ENCODE measurements at places on chromosomes 4 and X.
A peak's percentile ranks its signal among the peaks of the same experiment; 100 is the strongest.

GRCh38 chr4:118124997-118125396 is 90.7 kb downstream of the NDST3 start:
- no peak for DNase-seq

DNA sequence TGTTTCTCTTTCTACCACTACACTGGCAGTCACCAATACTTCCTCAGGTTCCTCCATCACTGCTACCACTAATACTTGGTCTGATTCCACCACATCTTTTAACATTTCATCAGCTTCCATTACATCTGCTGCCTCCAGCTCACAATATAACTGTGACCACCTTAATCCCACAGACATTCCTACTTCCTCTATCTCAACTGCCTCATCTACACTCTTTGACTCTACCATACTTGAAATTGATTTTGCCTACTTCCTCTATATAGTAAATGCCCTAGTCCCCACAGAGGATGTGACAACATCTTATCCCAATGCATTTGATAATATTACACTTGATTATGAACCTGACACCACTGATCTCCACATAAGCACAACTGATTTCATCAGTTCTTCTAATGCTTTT is 29.0 kb downstream of the OPRPN start:
- no peak for DNase-seq

GRCh38 chr4:150384249-150384648 is 197.7 kb upstream of the MAB21L2 start:
- DNase-seq, result no peak

DNA sequence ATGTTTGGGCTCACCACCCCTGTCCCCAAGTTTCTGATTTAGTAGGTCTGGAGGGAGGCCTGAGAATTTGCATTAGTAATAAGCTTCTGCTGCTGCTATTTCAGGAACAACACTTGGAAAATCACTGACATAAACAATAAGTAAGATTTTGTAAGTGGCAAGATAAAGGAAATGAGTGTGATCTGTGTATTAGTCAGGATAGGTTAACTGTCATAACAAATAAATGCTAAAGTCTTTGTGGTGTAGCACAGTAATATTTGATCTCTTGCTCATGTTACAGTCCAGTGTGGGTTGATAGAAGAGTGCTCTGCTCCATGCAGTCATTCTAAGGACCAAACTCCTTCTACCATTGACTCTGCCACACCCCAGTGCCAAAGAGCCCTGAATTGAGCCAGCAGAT is 67.0 kb downstream of the NHS start:
- no peak for DNase-seq

DNA sequence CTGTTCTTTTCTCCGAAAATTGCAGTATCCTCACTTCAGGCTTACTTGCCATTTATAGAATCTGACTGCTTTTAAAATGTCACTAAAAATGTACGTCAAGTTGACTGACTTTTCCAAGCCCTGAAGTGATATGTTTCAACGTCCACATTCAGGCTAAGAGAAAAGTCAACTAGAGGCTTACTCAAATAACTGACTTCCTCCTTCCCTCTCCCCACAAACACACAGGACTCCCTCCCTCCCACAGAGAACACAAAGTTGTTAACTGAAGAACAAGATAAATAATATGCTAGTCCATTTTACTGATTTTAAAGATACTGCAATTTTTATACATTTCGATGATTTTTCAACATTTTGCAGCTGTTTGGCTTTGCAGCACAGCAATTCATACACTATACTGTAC is 13.8 kb upstream of the CDKL2 start:
- no peak for DNase-seq

DNA sequence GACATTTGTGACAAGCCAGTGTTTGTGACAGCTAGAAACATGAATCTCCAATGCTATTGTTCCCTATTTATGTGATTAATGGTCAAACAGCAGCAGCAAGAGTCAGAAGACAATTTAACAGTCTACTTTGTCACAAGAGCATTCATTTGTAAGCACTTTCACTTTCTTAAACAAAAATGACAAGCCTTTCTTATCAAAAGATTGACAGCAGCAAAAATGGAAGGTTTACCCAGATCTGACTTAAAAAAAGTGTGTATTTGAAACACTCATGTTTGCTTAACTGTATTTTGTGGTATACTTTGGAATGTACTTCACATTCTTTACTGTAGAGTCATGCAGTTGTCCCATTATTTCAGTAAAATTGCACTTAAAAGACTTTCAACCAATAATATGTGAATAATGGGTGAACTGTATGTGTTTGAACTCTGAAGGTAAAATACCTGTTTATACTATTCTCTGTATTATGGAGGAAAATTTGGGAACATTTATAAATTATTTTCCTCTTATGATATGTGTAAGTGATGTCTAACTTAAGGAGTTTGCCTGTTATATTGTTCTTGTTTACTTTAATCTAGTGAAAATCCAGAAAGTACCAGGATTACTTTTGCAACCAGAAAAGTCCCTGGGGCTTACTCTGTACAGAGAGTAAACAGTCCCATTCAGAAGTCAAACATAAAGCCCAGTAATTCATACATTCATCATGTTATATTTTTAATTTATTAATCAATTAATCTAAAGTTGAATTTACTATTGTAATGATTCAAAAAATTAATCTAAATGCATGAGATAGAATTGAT is 314.9 kb upstream of the TRAM1L1 start:
- no peak for DNase-seq

- DNase-seq, result no peak
These were observed 48.3 kb downstream of the ANXA5 start for GRCh38 chr4:121648516-121648915.

DNA sequence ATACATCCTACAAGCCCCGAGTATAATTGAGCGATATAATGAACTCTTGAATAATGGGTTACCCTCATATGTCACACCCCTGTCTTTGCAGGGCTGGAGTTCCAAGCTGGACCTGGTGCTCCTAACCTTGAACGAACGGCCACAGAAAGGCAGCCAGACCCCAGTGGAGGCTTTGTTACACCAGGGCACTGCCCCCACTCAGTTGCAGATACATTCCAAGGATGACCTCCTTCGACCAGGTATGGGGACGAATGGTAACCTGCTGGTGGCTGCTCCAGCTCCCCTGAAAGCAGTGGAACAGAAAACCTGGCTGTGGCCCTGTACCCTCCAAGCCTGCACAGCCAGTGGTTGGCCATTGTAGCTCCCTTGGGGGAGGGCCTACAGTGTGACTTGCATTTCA is 56.6 kb upstream of the CCDC149 start:
- no peak for DNase-seq

GRCh38 chr4:146311238-146311970 is 97.1 kb downstream of the REELD1 start:
- DNase-seq, result no peak

DNA sequence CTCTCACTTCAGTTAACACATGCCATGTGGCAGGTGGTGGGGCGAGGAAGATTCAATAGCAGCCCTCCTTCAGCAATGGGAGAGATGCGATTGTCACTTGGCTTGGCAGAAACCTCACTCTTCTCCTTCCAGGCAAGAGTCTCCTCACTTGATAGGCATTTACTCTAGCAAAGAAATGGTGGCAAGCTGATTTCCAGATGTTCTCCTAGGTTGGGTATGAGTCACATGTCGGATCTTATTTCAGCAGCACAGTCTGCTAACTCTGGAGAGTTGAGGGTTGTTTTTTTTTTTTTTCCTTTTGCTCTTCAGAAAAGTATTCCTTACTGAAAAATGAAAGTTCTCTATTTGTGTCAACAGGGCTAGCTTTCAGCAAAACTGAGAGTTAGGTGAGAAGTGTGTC is 119.5 kb upstream of the CHRDL1 start:
- DNase-seq, result no peak

- DNase-seq, result no peak
These were observed 502.4 kb downstream of the NLGN4X start for GRCh38 chrX:5726224-5726623.

GRCh38 chr4:10007436-10007740 is 13.9 kb downstream of the SLC2A9 start:
- DNase-seq, result no peak

GRCh38 chrX:111352424-111352823 is 59.6 kb downstream of the DCX start:
- no peak for DNase-seq

DNA sequence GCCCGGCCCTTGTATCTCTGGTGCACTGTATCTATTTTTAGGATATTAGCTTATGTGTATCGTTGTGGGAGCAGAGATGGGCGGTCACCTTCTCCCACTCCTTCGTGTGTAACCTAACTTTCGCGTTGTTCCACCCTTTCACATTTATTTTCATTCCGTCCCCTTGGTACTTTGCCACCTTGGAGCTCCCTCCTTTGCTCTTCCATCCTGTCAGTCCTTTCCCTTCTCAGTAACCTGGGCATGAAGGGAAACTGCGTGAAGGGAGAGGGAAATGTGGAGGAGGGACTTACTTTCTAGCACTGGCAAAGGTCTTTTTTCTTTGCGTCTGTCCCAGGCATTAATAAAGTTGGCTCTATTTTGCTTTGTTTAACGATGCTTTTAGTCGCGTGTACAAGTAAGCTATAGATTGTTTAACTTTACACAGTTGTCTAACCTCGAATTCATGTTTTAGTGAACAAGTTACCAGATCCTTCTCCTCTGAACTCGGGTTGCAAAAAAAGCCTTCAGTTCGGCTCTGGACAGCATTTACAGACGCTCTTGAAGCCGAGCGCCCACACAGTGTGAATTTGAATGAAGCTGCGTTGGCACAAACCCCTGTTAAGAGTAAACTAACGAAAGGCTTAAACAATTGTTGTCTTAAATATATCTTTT is 3.9 kb downstream of the PCDH10 start:
- DNase-seq, result no peak

DNA sequence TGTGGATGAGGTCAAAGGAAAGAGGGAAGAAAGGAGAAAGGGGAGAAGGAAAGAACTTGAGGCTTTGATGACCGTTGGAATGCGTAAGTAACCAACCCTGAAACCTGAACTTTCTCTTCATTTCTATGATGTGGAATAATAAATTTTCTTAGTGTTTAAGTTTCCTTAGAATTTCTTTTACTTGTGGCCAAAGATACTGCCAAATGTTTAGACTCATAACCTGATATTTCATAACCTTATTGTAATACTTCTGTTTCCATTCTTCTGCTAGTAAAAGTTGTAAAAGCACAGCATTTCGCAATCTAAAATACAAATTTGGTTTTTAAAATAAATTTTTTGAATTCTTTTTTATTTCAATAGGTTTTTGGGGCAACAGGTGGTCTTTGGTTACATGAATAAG is 258.5 kb upstream of the GIMD1 start:
- no peak for DNase-seq

DNA sequence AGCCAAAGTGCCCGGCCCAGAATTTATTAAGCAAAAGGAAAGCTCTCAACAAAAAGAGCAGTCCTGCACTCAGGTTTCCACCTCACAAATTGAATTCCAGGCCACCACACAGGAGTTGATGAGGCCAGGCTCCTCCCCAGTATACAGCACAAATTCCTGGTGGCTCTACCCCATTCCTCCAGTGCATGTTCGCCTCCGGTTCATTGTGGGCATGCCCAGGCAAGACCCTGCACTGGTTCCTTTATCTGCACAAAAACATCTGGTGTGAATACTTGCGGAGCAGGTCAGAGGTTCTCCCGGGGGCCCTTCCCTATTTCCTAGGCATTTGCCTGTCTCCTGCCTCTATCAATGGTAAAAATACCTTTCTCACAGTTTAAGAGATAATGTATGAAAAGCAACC is 195.2 kb upstream of the ANXA10 start:
- DNase-seq, result no peak

DNA sequence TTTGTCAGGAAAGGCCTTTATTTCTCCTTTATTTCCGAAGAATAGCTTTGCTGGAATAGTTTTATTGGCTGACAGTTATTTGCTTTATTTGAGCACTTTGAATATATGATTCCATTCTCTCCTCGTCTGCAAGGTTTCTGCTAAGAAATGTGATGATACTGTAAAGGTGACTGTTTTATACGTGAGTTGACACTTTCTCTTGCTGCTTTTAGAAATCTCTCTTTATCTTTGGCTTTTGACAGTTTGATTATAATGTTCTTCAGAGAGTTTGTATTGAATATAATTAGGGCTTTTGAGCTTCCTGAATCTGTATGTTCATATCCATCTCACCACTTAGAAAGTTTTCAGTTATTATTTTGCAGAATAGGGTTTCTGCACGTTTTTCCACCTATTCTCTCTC is 1003.7 kb upstream of the SLIT2 start:
- DNase-seq, result no peak

DNA sequence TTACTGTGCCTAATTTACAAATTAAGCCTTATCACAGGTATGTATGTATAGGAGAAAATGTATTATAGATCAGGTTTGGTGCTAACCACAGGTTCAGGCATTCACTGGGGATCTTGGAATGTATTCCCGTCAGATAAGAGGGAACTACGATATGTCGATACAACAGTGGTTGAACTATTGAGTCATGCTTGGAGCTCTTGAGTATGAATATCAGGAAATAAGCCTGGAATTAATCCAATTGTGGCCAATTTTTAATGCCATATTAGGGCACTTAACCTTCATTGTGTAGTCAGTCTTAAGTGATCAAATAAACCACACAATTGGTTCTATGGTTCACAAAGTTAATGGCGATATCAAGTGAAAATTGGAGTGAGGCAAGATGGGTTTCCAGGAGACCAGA is 556.5 kb downstream of the IL1RAPL1 start:
- DNase-seq, result no peak

GRCh38 chr4:172845281-172845680 is 323.3 kb upstream of the GALNT7 start:
- no peak for DNase-seq

- DNase-seq, result no peak
These were observed 40.7 kb upstream of the ERVMER34-1 start for GRCh38 chr4:52791936-52792335.

- DNase-seq, result peak; percentile 53
These were observed 863 bp upstream of the RAB33A start for GRCh38 chrX:130170752-130171445.

DNA sequence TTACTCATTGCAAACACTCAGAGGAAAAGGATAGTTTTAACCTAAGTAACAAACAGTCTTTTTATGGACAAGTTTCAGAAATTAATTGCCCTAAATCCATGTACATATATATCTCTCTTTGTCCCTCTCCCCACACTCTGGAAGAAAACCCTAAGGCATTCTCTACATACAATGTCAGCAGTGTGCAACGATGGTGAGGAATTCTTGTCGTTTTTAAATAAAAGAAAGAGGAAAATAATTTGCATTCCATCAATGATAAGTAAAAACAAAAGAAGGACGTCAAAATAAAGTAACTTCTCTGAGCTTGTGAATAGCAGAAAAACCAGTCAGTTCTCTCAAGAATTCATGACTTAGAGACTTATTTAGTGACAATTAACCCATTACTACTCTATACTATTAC is 550.5 kb upstream of the DIPK2B start:
- no peak for DNase-seq

DNA sequence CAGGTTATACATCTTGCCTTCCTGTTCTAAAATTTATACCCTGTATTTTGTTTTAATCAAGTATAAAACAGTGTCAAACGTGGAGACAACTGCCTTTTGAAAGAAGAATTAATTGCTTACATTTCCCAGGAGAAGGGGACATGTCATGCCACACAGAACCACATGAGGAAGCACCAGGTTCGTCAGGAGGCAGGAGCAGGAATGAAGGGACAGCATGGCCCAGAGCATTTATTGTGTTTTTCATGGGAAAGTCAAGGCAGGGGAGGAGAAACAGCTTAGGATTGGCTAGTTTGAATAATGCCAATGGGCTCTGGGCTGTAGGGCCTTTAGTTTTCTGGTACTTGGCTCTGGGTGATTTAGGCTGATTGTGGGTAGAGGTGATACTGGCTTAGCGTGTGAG is 203.7 kb downstream of the CFAP299 start:
- DNase-seq, result no peak

All from activated CD4-positive, alpha-beta T cell treated with anti-CD3 and anti-CD28 coated beads, Interleukin-2, amount 50 U/mL, for 1 hour (primary cell).